Testis (tissue), 5 donors: ENCODE measurements at places on chromosomes 3 and 15. TPM values are rescaled to one million over a fixed set of nuclear protein-coding genes. Genes with fewer than 3 reads are reported as not detected.

Gene ZNF860
- 1.5 TPM for polyA plus RNA-seq

Gene NEK10
- 83.2 TPM for polyA plus RNA-seq

- DNase-seq, result no peak
These were observed 3.8 kb downstream of the MKRN2 start for GRCh38 chr3:12560505-12561190.

GRCh38 chr15:47616876-47617275 is 100.4 kb upstream of the SEMA6D start:
- no peak for DNase-seq

DNA sequence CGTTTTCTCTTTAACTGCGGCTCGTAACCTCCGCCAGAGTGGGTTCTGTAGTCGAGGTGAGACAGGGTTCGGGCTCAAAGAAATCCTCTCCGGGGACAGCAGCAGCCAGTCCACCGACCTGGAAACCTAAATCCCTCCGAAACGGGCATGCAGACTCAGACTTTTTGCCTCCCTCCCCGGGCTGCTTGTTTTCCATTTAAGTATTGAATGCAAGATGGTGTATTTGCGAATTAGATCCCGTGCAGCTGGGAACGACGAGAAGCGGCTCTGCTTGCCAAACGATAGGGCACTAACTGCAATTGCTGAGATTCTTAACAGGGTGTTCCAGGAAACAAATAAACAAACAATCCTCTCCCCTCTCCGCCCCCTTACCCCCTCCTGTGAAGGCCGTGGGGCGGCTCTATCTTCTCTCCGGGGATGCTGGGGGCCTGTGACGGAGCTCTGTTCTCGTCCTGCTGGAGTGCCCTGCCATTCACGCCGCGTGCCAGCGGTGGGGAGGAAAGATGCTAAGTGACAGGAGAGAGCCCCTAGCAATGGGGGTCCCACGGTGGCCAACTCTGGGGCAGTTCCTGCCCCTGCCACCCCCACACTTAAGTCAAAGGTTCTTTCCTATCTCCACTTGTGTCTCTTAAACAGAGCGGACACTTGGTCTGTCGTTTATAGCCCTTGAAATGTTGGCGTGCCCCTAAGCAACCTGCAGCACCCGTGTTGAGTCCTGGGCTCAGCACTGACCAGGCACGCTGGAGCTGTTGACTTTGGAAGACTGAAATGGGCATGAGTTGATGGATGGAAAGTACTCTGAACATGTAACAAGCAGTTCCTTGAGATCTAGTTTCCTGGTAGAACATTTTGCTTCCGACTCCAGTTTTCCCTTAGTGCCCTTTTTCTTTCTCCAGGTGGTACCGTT is 1.3 kb upstream of the ETV5 start:
- peak; percentile 39 for DNase-seq

- no peak for DNase-seq
These were observed 188.9 kb downstream of the MEIS2 start for GRCh38 chr15:36911322-36911944.

DNA sequence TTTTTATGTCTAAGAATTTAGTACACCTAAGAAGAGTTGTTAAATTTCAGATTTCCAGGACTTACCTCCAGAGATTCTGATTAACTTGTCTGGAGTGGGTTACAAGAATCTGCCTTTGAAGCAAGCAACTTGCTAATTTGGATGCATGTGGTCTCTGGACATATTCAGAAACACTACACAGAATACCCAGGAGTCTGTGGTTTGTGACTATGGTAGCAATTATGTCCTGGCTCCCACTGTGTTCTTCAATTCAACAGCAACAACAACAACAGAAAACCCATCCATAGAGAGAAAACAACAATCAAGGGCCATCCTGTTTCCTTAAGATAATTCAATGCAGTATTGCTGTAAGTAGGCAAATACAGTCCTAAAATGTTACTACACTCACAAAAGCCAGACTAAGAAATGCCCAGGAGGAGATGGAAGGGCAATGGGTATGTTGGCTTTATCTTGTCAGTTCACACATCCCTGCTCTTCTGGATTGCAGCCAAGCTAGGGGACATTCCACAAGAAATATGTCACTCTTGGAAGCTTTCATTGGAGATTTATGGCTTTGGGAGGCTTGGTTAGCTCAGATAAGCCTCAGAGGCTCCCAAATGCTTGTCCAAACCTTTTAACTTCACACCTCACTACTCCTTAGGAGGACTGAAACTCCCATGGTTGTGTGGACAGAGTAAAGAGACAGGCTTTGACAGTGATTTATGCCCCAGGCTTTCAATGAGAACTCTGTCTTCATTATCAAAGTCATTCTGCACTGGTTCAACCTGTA is 99.4 kb upstream of the MRPL3 start:
- DNase-seq, result peak; percentile 53

DNA sequence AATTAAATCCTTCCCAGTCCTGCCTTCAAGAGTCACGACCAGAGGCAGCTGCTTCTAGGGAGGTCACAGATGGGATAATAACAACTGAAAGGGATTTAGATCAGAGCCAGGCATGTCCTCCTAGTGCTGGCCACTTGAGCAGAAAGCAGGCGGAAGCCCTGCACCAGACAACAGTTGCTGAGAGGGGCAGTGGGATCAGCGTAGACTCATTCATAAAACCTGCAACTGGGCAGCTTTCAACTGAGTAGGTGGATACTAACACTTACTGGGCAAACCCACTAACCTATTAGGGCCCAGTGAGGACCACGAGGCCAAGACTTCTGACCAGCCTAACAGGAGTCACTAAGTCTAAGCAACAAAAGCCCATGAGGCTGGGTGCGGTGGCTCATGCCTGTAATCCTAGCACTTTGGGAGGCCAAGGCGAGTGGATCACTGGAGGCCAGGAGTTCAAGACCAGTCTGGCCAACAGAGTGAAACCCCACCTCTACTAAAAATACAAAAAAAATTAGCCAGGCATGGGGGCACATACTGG is 67.0 kb downstream of the DAPK2 start:
- no peak for DNase-seq
